ENCODE measurements at places on chromosomes 1 and 21.

- no peak for DNase-seq
Measured at GRCh38 chr1:143660354-143660941, 311.3 kb downstream of the FAM72C start.

- no peak for DNase-seq
Measured at GRCh38 chr1:113401067-113401466, 10.8 kb downstream of the MAGI3 start.

- no peak for DNase-seq
Measured at GRCh38 chr1:69421286-69421685, 146.4 kb upstream of the LRRC7 start.

DNA sequence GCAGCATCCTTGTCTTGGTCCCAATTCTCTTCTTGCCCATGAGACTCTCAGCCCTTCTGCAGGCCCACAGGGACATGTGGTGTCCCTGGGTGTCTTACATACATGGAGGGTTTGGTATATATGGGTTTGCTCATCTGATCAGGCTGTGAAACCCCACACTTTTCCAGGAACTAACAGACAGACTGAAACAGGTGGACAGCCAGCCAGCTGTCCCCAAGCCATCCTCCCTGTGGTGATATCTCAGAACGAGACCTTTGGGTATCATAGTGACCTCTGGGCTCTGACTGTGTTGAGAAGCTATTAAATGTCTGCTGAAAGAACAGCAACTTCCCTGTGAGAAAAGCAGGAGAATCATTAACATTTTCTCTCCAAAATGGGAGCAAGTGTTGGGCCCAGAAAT is 115.5 kb upstream of the PAXBP1 start:
- DNase-seq: no peak

DNA sequence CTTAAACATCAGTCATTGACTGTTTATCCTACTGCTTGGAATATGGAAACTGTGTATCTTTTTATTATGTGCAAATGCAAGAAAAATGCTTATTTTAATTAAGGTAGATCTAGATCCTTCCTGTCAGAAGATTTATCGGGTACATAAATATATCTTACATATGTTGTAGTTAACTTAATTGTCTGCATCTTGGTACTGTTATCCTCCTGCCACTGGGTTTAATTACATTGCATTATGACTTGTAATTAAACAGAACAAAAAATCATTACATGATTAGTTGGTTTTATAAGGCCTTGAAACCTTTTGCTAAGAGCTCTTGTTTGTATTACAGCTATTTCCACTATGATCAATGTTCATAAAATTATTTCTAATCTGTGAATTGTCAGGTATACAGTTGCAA is 211.2 kb downstream of the PTGER3 start:
- no peak for DNase-seq

- DNase-seq: no peak
Measured at GRCh38 chr1:206125346-206125745, 8.2 kb upstream of the AVPR1B start.

DNA sequence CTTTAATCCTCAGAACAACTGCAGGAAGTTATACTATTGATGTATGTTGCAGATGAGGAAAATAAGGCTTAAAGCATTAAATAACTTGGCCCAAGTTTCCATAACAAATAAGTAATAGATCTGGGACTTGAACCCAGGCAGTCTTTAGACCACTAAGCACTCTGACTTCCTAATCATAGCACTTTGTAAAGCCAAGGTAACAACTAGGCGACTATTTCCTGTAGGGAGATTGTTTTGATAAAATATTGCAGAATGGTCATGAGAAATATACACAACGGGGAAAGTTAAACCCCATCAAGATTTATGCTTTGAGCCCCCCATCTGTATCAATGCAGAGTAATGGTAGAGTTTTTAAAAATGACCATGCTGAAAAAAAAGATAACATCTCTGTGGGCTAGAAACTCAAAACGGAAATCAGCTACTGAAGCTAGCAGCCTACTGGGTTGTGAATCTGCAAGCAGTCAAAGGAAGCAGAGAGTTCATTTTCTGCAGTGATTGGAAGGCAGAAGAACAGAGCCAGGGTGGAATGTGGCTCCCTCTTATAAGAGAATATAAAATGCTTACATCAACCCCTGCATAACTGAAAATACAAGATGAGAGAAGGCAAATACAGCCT is 111.2 kb upstream of the OLIG2 start:
- no peak for DNase-seq

DNA sequence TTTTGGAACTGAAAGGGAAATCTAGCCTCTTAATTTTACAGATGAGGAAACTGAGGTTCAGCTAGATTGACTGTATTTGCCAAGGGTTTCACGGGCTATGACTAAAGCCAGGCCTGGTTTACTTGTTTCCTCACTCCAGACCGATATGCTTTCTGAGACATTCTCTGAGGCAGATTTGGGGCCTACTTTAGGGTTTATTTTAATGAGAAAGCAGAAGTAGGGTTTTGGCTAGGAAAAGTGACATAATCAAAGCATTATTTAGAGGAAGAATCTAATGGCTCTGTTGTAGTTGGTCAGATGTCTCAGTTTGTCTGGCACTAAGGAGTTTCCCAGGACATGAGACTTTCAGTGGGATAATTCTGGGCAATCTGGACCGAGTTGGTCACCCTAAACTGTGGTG is 1.5 kb upstream of the RPTN start:
- DNase-seq: no peak

- DNase-seq: no peak
Measured at GRCh38 chr21:16421965-16422364, 692.2 kb downstream of the USP25 start.

- DNase-seq: no peak
Measured at GRCh38 chr1:18934205-18935000, 22.1 kb downstream of the IFFO2 start.

DNA sequence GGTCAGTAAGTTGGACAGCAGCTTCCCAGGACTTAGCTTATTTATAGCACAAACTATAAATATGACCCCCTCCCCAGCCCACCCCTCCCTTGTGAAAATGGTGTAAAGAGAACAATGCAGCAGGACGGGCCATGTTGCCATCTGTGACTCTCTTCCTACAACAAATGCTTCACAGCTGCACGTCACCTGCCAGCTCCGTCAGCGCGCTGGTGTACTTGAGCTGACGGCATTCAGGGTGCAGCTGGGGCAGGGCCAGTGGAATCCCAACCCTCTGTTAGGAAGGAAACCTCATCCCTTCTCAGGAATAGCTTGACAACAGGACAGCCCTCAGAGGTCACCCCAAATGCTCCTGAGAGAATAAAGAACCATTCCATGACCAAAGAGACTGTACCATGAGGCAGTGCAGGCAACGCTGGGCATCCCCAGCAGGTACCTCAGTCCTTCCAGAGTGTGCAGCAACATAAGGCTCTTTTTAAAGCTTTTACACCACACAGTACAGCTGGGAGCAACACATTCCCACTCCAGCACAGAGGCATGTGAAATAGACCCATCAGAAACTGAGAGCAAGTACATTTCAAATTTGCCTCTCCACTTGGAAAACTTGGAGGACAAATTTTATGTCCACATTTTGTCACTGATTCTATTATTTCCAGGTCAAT is 85.0 kb downstream of the ATP1A1 start:
- DNase-seq: no peak

- DNase-seq: no peak
Measured at GRCh38 chr1:219489636-219490035, 123.3 kb downstream of the ZC3H11B start.

GRCh38 chr1:224132901-224133300 is 19.0 kb downstream of the FBXO28 start:
- no peak for DNase-seq

DNA sequence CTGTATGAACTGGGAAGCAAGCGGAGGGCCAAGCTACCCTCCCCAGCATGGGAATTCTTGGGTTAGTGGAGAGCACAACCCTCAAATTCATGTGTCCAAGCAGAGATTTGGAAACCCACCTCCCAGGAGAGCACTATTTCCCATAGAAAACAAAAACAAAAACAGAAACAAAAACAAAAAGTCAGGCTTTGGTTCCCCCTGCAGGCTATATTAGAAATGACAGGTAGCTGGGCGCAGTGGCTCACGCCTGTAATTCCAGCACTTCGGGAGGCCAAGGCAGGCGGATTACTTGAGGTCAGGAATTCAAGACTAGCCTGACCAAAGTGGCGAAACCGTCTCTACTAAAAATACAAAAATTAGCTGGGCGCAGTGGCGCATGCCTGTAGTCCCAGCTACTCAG is 10.8 kb downstream of the MINDY1 start:
- no peak for DNase-seq

GRCh38 chr1:201514466-201514865 is 7.5 kb upstream of the CSRP1 start:
- DNase-seq: no peak

DNA sequence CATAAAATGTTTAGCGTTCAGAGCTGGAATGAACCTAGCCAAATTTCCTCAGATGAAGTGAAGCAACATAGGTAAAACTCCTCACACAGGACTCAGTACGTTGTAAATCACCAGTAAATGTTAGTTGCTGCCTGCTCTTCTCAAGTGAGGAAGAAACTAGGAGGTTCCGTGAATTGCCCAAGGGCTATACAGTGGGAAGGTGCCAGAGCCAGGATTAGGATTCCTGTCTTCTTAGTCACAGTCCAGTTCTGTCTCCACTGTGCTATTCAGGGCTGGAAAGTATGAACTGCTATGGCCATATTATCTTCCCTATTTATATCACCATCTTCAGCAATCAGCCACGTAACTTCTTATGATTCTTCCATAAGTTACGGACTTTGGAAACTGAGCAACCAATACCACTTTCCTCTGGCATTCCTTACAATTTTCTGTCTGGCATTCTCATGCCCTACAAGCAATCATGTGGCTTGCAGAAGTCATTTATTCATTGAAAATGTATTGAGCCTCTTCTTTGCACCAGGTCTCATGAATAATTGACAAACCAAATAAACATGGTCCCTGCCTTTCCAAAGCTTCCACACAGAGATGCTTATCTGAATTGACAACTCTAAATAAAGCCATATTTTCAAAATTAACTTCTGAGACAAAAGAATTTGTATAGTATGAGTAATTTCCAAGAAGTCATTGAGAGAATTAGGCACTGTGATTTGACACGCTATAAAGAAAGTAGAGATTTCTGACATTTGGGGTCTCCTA is 271.6 kb upstream of the SGIP1 start:
- DNase-seq: no peak

- DNase-seq: no peak
Measured at GRCh38 chr1:248372394-248372793, 3.2 kb upstream of the OR2T6 start.

DNA sequence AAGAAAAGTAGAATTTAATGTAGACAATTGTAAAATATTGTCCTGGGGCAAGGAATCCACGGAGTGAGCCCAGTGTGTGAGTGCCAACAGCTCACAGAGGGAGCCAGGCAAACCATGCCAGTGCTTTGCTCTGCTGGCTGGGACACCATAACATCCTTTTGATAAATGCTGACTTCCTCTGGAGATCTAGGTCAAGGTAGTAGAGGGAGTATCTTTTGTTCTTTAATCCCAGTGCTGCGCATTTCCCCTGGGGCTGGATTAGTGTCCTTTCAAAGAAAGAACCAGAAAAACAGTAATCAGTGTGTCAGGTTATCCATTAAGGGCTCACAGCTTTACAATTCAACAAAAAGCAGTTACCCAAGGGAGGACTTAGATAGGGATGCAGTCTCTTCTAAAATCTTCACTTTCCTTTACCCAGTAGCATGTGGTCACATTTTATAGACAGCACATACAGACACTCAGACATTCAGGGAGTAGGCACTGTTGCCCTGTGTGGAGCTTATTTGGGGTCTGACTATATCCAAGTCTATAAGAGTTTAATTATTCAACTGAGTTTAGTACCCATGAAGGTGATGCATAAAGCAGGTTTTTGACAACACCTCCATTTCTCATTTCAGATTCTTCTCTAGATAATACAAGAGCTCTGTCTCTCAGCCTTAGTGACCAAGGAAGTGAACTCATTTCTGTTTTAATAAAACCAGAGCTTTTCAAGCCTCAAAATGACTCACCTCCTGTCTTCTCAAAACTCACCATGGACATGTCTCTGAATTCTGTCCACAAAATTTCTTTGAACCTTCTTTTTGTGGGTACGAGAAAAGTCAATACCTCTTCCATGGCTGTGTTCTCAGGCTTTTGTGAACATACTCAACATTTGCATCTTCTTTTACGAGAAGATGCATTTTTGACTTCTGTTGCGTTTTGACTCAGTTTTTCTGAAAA is 215.3 kb downstream of the BRINP2 start:
- DNase-seq: no peak

- no peak for DNase-seq
Measured at GRCh38 chr1:87796471-87796901, 467.8 kb downstream of the LMO4 start.

- no peak for DNase-seq
Measured at GRCh38 chr1:173865468-173866164, 2.2 kb downstream of the GAS5 start.

GRCh38 chr1:38293567-38293966 is 247.0 kb upstream of the POU3F1 start:
- no peak for DNase-seq

DNA sequence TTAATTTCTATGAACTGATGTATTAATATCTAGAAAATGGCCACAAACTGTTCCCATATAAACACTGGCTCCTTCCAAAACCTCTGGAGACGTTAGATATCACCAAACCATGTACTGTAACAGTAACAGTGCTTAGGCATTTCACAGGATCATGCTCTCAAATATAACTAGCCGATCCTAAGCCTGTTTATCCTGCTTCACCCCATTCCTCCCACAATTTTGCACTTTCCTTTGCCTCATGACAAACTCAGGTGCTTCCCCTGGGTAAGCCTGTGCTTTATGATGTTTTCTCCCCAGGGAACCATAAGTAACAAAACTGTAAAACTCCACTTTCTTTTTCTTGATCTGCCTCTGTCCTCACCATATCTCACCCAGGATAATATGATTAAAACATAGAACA is 452.3 kb downstream of the PLA2G4A start:
- DNase-seq: no peak

All from GM13976 (cell line).